MCF 10A (cell line): ENCODE measurements at places on chromosomes 11 and 22.

GRCh38 chr11:38156495-38157146, 1558.6 kb upstream of the RAG2 start:
- DNase-seq: no peak

DNA sequence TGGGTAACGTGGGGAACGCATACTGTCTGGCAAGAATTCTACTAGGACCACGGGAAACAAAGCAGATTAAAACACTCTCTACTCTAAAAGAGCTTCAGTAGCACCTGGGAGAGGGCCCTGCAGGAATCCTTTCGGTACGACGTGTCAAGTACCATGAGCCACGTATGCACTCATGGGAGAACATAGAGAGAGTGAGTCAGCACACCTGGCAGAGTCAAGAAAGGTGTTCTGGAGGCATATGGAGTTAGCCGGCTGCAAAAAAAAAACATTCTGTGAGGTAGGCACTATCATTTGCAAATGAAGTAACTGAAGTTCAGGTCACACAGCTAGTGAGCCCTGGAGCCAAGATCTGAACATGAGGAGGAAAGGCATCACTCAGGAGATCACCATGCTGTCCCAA, 71.1 kb upstream of the BID start:
- DNase-seq: no peak

GRCh38 chr11:95434489-95435057, 203.6 kb upstream of the SESN3 start:
- DNase-seq: no peak

GRCh38 chr22:39927544-39927943, 26.7 kb downstream of the GRAP2 start:
- DNase-seq: no peak

DNA sequence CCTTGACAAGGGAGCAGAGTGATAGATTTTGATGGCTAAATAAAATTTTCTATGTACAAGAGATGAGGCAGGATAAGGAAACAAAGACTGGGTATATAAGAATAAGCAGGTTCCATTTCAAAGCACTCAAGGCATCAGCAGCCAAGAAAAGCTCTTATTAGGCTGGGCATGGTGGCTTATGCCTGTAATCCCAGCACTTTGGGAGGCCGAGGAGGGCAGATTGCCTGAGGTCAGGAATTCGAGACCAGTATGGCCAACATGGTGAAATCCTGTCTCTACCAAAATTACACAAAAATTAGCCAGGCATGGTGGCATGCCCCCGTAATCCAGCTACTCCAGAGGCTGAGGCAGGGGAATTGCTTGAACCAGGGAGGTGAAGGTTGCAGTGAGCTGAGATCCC, 563.4 kb upstream of the CCDC179 start:
- DNase-seq: no peak

- DNase-seq: no peak
Observed at GRCh38 chr22:29877620-29878019, 5.4 kb upstream of the MTMR3 start.

DNA sequence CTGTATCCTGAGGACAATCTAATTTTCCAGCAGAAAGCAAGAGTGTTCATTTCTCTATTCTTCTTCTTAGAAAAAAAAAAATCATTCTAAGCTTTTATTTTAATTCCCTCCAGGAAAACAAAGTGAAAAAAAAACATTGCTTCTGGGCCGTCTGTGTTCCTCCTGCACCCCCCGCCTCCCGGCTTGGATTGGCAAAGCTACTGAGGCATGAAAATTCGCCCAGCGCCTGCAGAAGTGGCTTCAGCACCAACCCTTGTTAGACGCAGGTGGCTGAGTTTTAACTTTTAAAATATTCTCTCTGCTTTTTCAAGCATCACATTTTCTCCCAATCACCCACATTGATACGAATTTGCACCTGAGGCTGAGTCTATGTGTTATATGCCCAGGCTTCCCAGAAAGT, 401.6 kb downstream of the BRD1 start:
- DNase-seq: no peak

DNA sequence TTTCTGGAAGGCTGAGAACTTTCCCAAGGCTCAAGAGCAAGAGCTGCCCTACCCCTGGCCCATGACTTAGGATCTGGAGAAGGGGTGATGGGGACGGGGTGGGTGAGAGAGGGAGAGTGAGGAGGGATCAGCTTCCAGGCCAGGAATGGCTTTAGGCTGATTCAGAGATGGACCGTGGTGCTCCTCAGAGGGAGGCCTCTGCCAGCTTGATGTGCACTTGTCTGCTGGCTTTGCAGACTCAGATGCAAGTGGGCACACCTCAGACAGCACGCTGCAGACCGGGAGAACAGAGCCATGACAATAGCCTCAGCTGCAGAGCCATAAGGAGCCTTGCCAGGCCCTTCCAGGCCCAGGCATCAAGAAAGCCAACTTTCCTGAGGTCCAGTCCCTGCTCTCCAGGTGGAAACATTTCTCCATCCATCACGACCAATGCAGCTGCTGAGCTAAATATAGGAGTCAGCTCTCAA, 41.3 kb downstream of the ALX4 start:
- DNase-seq: no peak

GRCh38 chr11:12541583-12542151, 132.6 kb upstream of the TEAD1 start:
- no peak for DNase-seq

DNA sequence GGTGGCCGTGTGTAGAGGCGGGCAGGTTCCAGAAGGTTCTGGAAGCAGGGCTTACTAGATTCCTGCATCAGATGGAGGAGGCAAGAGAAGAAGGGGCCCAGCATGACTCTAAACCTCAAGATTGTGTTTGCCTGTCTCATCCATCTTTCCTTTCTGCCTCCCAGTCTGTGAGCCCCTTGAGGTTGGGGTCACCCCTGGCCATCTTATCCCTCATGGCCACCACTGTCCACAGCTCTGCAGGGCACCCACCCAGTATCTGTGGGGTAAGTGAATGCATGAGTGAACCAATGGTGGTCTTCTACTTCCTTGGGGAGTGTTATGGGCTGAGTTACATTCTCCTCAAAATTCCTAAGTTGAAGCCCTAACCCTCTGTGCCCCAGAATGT, 79.3 kb downstream of the MYEOV start:
- no peak for DNase-seq

DNA sequence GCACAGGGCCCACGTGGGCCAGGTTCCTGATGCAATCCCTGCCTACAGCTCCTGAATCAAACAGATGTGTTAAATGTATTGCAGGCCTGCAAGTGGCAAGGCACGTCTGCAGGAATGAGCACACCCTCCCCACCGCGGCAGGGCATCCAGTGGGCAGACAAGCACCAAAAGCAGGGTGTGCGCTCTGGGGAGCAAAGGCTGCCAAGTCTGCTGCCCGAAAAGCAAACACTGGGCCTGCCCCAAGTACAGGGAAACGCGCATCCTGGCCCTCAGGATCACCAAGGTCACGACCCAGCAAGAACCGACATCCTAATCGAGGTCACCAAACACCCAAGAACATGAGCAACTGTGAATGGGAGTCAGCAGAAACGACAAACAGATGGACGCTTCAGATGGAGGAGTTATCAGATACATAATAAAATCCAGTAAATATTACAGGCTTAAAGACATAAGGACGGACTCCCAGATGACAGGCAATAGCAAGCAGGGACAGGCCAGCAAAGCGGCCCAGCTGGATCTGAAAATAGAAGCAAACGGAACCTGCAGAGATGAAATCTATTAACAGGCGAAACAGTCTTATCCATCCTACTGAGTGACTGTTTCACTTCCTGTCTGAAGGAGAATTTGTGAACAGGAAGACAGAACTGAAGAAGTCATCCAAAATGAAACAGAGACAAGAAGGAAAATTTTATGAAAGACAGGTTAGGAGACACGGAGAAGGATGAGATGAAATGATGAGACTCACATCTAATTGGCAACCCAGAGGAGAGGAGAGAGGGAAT, 26.7 kb downstream of the CARS1 start:
- no peak for DNase-seq

DNA sequence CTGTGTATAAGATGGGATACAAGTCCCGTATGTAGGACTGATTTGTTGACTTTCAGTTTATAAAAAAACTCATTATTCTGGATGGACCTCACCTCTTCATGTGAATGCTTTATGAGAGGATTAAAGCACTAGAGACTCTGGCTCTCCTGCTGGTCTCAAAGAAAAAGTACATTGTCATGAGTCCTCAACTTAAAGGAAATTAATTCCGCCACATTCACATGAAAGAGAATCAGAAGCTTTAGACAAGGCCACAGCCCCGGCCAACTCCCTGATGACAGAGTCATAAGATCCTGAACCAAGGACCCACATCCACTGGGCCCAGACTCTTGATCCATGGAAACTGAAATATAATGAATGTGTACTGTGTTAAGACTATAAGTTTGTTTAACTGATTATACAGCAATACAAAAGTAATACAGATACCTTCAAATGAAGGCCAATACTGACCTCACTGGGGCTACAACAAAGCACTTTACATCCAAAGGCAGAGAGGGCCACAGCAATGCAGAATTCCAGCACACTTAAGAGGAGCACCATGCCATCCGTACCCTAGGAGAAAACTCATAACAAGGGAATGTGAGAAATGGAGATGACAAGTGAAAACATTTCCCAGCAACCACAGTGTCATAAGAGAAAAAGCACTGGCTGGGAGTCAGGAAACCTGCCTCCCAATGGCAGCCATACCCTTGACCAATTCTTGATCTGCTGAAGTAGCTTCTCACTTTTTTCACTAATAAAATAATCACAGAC, 25.4 kb upstream of the MS4A6A start:
- no peak for DNase-seq

GRCh38 chr11:1496091-1496760, 9.6 kb upstream of the MOB2 start:
- DNase-seq: no peak

GRCh38 chr11:60672255-60672654, 27.2 kb upstream of the MS4A8 start:
- no peak for DNase-seq
